ENCODE measurements at places on chromosomes 3 and 15. TPM values are rescaled to one million over a fixed set of nuclear protein-coding genes. Genes with fewer than 3 reads are reported as not detected.

GRCh38 chr3:47761046-47761445 is 20.6 kb downstream of the SMARCC1 start:
- H3K4me1 ChIP-seq: no peaks in the 10 kb centered on the region
- H3K27me3 ChIP-seq: no peaks in the 10 kb centered on the region
- DNase-seq: no peak
- H3K36me3 ChIP-seq: no peaks in the 10 kb centered on the region

GRCh38 chr3:53043738-53044137 is 2.1 kb downstream of the SFMBT1 start:
- H3K4me1 ChIP-seq: peaks cover 32% of the 10 kb centered on the region
- no peak overlapping the region for H3K4me3 ChIP-seq
- H3K36me3 ChIP-seq: no peaks in the 10 kb centered on the region

GRCh38 chr15:25710184-25710583 is 152.9 kb downstream of the ATP10A start:
- DNase-seq: peak; percentile 63
- H3K4me1 ChIP-seq: no peaks in the 10 kb centered on the region
- H3K4me3 ChIP-seq: no peak overlapping the region
- H3K36me3 ChIP-seq: no peaks in the 10 kb centered on the region

- H3K27me3 ChIP-seq: no peaks in the 10 kb centered on the region
- H3K36me3 ChIP-seq: no peaks in the 10 kb centered on the region
- no peak for DNase-seq
Measured at GRCh38 chr15:68372291-68372811, 59.6 kb downstream of the ITGA11 start.

DNA sequence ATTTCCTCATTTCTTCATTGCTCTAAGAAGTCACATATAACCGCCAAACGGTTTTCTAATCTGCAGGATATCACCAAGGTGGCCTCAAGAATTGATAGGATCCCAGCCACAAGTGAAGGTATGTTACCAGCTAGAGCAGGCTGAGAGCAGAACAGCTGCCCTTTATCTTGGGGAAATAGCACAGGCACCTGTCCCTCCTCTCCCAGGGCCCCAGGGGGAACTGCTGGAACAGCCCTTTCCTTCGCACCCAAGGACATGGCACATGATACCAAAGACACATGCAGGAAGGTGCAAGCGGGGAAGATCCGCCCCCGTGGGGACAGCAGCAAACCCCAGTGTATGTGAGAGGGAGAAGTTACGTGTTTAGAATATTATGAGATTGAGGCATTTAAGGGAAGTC is 35.3 kb downstream of the HOMER2 start:
- no peak overlapping the region for H3K4me3 ChIP-seq
- H3K36me3 ChIP-seq: no peaks in the 10 kb centered on the region
- H3K27ac ChIP-seq: peak overlapping the region; percentile 86
- peak; percentile 70 for DNase-seq
- H3K27me3 ChIP-seq: no peaks in the 10 kb centered on the region

- no peaks in the 10 kb centered on the region for H3K27me3 ChIP-seq
- H3K36me3 ChIP-seq: no peaks in the 10 kb centered on the region
- H3K4me3 ChIP-seq: no peak overlapping the region
- no peaks in the 10 kb centered on the region for H3K4me1 ChIP-seq
Measured at GRCh38 chr15:78712797-78713515, 71.9 kb upstream of the CHRNB4 start.

GRCh38 chr3:118550556-118550955 is 484.1 kb downstream of the IGSF11 start:
- no peaks in the 10 kb centered on the region for H3K4me1 ChIP-seq
- H3K27ac ChIP-seq: no peak overlapping the region
- H3K36me3 ChIP-seq: no peaks in the 10 kb centered on the region

GRCh38 chr15:58771621-58772250 is 634 bp downstream of the MINDY2 start:
- peaks cover 5% of the 10 kb centered on the region for H3K4me1 ChIP-seq
- DNase-seq: peak; percentile 43
- H3K4me3 ChIP-seq: peak overlapping the region; percentile 96
- H3K36me3 ChIP-seq: no peaks in the 10 kb centered on the region

DNA sequence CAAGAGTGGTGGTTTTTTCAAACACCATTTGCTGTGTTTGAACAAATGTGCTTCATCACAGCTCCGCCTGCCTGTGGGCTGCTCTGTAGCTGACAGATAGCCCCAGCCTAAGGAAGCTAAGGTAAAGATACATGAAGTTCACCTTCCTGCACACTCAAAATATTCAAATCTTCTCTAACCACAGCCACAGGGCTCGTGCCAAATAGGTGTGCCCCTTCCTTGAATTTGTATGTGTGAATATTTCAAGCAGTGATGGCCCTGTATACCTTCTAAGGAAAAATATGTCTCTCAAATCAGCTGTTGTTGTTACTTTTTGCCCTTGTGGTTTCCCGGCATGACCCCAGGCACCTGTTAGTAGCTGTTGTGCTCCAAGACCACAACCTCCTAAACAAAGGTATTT is 92.8 kb downstream of the CCNL1 start:
- no peak for DNase-seq
- no peaks in the 10 kb centered on the region for H3K36me3 ChIP-seq
- H3K4me3 ChIP-seq: no peak overlapping the region
- H3K27ac ChIP-seq: no peak overlapping the region

GRCh38 chr15:76840830-76841460 is 64.2 kb downstream of the SCAPER start:
- no peaks in the 10 kb centered on the region for H3K27me3 ChIP-seq
- H3K27ac ChIP-seq: no peak overlapping the region
- H3K4me1 ChIP-seq: no peaks in the 10 kb centered on the region
- H3K4me3 ChIP-seq: no peak overlapping the region

- no peaks in the 10 kb centered on the region for H3K27me3 ChIP-seq
- H3K4me3 ChIP-seq: no peak overlapping the region
- peak overlapping the region; percentile 59 for H3K27ac ChIP-seq
- peaks cover 19% of the 10 kb centered on the region for H3K4me1 ChIP-seq
- no peaks in the 10 kb centered on the region for H3K36me3 ChIP-seq
- DNase-seq: no peak
Measured at GRCh38 chr3:11601446-11602238, 42.1 kb downstream of the VGLL4 start.

GRCh38 chr15:101187820-101188636 is 63.8 kb downstream of the CHSY1 start:
- no peak overlapping the region for H3K4me3 ChIP-seq
- peak overlapping the region; percentile 24 for H3K27ac ChIP-seq
- H3K36me3 ChIP-seq: no peaks in the 10 kb centered on the region
- H3K4me1 ChIP-seq: peaks cover 7% of the 10 kb centered on the region

DNA sequence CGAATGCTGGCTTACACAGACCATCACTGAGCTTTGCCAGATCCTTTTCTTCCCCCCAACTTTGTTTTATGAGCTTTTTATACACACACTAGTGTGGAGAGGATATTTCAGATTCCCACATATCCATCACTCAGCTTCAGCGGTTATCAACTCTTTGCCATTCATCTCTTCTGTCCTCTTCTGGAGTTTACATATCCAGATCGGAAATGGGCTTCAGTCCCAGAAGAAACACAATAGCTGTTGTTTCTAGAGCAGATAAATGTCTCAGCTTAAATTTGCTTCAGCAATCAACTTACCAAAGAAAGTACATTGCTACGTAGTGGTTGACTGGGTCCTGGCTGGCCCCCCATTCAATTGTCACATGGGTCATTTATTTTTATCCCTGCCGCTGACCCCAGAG is 185.9 kb upstream of the BHLHE40 start:
- no peaks in the 10 kb centered on the region for H3K36me3 ChIP-seq
- H3K4me3 ChIP-seq: no peak overlapping the region
- H3K4me1 ChIP-seq: no peaks in the 10 kb centered on the region
- H3K27ac ChIP-seq: no peak overlapping the region
- no peaks in the 10 kb centered on the region for H3K27me3 ChIP-seq

GRCh38 chr3:94249491-94250079 is 186.7 kb downstream of the NSUN3 start:
- no peak overlapping the region for H3K27ac ChIP-seq
- H3K4me3 ChIP-seq: no peak overlapping the region
- no peaks in the 10 kb centered on the region for H3K4me1 ChIP-seq

DNA sequence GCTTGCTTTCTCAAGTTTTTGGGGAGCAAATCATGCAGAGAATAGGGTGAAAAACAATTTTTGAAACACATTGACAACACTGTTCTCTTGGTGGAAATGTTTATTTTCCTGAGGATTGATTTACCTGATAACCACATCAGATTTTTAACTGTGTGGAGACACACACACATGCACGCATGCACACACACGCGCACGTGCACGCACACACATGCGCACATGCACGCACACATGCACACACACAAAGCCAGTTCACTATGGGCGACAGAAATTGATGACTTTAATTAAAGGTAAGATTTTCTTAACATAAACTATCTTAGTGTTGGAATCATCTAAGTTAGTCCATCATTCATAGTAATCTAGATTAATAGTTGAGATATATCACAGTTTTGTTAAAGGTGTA is 15.3 kb downstream of the LMLN start:
- no peaks in the 10 kb centered on the region for H3K36me3 ChIP-seq
- no peak for DNase-seq
- H3K27me3 ChIP-seq: no peaks in the 10 kb centered on the region
- H3K4me3 ChIP-seq: no peak overlapping the region
- H3K4me1 ChIP-seq: no peaks in the 10 kb centered on the region

Gene PLA2G4D
- total RNA-seq: not detected

Gene KPNA4
- 18.6 TPM for total RNA-seq

Gene CLDN11
- total RNA-seq: 2.3 TPM

Gene GOLGA8J
- 0.34 TPM for total RNA-seq

Gene ZNF662
- total RNA-seq: 9.6 TPM

Gene RPUSD3
- 12.8 TPM for total RNA-seq

Gene MESP2
- 0.46 TPM for total RNA-seq

Gene CAMK2N2
- 24.6 TPM for total RNA-seq
